ENCODE measurements at places on chromosomes 7 and 10.
A peak's percentile ranks its signal among the peaks of the same experiment; 100 is the strongest.

GRCh38 chr7:107196834-107197610, 28.2 kb downstream of the HBP1 start:
- no peak for DNase-seq

- DNase-seq: no peak
These were observed 12.6 kb downstream of the MYPN start for GRCh38 chr10:68121852-68122251.

DNA sequence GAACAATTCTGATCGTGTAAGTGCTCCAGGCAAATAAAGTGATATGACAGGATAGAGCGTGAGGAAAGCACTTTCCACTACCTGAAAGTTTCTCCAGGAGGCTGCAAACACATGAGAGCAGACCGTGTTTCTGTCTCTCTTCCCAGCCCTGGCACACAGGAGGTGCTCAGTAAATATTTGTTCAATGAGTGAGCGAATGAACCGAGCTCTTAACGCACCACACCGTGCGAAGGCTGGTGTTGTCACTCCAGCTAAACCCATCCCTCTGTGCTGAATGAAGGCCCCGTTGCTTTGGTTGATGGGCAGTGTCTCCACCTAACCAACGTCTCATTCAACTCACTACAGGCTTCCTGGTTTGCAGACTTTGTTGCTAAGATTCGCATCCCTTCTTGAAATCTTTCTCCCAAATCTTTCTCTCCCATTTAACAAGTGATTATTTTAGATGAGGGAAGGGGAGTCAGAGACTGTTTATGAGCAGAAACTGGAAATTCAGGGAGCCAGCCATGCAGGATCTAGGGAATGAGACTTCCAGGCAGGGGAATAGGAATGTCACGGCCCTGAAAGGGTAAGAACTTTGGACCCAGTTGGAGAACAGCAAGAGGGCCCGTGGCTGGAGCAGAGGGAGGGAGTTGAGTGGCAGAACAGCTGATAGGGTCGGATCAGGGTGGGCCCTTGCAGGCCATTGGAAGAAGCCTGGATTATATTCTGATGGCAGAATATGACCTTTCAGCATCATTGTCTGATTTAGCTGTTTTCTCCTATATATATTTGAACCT, 282.6 kb downstream of the CAMK1D start:
- DNase-seq: no peak

- DNase-seq: no peak
These were observed 44.9 kb downstream of the BEND7 start for GRCh38 chr10:13483951-13484350.

DNA sequence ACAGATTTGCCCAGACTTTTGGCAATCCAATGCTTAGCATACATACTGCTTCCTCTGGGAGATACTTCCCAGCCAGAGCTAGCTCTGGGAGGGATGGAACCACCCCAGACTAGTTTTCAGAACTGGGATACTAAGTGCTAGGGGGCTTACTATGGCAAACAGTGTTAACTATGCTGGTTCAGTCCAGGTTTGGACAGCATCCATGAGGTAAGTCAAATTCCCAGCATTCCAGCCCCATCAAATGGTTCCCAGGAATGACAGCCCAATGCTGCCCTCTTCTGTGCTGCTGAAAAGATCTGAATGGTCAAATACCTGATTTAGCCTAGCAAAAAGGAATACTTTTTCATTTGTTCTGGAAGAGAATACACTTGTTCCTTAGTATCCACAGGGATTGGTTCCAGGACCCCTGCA, 141.7 kb upstream of the CCDC6 start:
- peak; percentile 18 for DNase-seq

DNA sequence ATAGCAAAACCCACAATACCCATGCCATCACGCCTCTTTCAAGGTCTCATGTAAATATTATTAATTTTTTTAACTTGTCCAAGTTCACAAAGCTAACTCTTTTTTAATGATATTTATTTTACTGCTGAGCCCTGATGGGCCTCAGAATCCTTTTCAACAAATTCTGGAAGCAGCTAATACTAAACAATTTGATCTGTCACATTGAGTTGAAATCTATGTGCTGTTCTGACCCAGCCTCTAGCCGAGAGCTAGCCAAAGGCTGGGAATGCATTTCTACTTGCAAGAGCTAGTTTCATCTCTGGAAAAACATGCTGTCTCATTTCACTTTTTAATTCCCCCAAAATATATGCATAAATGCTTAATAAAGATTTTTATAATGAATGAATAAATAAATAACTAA, 47.9 kb downstream of the TFAM start:
- no peak for DNase-seq

DNA sequence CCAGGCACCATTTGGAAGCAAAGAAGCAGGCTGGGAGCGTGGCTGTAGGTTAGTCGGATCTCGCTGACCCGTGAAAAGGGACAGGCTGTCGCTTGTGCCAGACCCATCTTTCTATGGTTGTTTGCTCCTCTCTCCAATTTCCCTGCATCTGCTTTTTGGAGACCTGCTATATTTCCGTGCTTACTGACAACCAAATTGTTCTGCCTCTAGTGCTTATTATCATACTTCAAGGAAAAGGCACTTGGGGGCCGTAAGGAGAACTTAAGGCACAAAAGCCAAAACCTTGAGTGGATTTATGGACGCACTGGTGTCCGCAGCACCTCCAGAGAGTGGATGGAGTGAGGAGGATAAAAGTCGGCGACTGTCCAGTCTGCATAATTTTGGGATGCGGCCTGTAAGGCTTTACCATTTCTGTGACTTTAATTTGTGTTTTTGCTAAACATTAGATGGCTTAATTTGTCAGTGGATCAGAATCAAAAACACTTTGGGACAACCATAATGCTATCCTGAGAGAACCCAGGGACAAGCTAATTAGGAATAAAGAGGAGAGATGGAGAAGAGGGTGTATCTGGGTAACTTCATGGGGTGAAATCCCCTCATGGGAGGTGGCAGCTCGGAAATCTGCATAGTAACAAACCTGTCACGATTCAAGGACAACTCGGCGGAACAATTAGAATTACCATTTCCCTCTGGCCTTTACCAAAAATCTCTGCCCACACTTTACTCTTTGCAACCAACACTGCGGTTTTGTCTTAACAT, 206.7 kb downstream of the HDAC9 start:
- no peak for DNase-seq

- DNase-seq: peak; percentile 8
These were observed 285.6 kb downstream of the HGF start for GRCh38 chr7:81484261-81484660.

- no peak for DNase-seq
These were observed 993 bp upstream of the SND1 start for GRCh38 chr7:127650847-127651555.

GRCh38 chr7:95960706-95961244, 188.4 kb downstream of the DYNC1I1 start:
- no peak for DNase-seq

DNA sequence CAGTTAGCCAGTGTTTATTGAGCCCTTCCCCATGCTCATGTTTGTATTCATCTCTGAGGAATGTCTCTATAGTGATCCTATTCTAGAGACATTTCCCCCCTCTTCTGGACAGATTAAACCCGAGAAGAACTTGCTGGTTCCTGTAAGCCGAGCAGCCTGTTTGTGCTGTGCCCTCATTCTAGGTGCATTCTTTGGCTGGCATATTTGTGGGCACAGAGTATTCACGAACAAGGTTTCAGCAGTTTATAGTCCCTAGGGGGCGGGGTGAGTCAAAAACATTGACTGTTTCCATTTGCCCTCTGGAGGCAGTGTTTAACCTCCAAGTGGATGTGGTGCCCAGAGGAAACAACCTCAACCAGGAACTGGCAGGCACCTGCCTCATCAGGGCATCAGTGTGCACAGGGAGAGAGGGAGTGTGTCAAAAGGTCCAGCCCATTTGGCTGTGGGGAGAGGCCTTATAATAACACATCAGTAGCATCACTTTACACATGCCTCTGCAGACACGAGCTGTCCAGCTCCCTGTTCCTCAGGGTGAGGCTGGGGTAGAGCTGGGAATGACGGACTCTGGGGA, 273.3 kb upstream of the LRGUK start:
- DNase-seq: peak; percentile 1

DNA sequence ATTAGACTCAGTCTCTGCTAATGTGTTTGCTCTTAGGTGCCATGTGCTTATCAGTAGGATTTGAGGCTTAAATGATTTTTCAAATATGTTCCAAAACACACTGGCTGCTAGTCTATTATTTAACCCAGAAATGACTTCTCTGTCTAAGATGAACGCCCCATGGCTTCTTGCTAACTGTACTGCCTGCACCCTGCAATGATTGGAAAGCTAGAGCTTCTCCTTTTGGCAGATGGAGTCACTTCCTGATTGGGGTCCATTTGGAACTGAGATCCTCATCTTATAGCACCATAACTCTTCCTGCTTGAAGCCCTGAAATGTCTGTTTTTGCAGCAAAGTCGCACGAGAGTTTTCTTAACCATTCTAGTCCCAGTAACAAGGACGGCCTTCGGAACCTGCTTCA, 186.5 kb upstream of the ADO start:
- no peak for DNase-seq

DNA sequence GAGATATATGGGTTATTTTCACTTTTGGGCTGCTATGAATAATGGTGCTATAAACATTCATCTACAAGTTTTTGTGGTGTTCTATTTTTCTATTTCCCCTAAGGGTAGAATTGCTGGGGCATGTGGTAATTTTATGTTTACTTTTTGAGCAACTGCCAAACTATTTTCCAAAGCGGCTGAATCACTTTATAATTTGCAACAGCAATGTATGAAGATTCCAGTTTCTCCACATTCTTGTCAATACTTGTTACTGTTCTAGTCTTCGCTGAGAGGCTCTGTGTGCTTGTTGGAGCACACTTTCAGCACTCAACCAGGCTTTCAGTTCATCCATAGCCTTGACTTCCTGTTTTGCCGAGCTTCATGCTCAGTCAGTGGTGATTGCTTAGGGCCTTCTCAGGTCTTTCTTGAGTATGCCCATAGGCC, 39.0 kb downstream of the ADK start:
- DNase-seq: no peak

GRCh38 chr7:27046854-27047549, 48.8 kb downstream of the HOXA1 start:
- DNase-seq: no peak

- no peak for DNase-seq
These were observed 25.7 kb upstream of the GRB10 start for GRCh38 chr7:50808282-50808888.

- DNase-seq: no peak
These were observed 8.9 kb downstream of the AGFG2 start for GRCh38 chr7:100547872-100548271.

GRCh38 chr10:120474956-120475355, 17.9 kb downstream of the PLPP4 start:
- DNase-seq: no peak

- DNase-seq: no peak
These were observed 33.3 kb upstream of the MNX1 start for GRCh38 chr7:157043745-157044144.

DNA sequence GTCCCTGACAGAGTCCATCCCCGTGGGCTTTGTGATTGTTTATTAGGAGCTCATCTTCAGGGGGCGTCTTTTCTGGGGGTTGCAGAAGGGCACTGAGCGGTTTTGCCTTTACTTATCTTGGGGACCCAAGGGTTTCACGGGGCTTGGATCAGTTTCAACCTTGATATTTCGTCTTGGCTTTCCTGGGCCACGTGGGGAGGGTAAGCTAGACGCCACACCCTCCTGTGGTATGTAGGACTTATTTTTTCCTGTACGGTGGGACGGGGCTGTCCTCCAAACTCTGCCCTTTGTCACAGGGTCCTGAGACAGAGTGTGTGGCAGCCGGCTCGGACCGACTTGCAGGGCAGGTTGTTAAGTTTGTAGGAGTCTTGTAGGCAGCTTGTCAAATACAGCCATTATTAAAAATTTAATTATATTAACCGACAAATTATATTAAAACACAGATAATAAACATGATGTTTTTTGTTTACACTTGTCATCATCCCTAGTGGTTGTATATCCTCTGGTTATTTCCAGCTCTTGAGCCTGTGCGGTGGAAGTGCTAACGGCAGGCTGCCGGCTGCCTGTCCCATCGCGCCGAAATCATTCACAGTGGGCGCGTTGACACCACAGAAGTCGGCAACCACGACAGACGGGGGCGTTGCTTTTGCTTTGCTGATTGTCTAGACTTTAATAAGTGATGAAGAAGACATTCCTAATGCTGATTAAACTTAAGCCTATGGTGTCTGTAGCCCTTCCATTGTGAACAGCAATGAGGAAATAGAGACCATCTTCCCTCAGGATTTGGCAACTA, 193.2 kb downstream of the DNAJB6 start:
- no peak for DNase-seq

- no peak for DNase-seq
These were observed 99.8 kb upstream of the GJD4 start for GRCh38 chr10:35505241-35505873.

- DNase-seq: no peak
These were observed 1.5 kb downstream of the POLD2 start for GRCh38 chr7:44121761-44122420.

DNA sequence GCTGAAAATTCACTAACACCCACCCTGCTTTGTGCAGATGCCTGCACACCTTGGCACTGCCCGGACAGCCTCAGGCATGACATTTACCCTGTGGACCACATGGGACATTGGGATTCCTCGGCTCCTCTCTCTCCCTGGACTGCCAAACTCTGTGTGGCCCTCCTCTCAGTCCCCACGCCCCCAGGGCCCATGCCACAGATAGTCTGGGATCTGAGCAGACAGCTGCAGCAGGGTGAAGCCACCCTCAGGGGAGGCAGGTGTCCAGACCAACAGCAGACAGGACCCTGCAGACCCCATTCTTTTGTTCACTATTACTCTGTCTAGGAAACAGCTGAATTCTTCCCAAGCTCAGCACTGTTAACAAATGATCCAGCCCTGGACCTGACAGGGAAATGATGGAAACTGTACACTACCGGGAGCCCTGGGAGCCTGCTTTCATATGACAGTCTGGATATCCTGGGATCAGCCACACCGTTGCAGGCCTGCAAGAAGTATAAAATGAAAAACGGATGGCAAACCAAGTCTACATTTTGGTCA, 83.4 kb downstream of the VOPP1 start:
- DNase-seq: no peak

GRCh38 chr7:81626008-81626407, 143.8 kb downstream of the HGF start:
- no peak for DNase-seq

DNA sequence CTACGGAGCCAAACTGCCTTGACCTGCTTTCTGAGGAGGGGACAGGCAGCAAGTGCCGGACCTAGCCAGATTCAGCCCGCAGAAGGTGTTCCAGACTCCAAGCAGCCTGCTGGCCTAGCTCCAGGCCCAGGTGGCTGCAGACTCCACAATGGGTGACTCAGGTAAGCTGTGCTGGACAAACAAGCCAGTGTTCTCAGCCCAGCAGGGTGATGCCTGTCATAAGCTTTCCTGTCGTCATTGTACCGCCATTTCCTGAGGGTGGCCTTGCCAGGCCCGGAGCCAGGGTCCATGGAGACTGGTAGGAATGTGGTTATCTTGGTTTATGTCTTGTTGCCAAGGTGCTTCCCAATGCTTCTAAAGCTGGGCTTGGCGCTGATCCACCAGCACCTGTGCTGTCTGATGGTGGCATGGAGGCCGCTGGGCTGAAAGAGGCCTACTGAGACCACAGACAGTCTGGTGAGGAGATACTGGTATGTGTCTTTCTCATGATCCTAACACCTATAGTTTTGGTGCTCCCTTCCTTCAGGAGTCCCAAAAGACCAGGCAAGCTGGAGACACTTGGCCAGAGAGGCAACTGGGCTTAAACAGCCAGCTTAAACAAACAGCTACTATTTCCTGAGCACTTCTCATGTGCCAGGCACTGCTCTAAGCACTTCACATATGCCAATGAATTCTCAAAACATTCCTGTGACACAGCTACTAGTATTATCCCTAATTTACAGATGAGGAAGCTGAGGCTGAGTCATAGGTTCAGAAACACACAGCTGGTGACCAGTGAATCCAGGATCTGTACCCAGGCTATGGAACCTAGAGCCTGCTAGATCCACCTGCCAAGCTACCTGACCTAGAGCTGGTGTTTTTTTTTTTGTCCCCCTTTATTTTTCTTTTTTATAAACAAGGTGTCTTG, 42.0 kb downstream of the ZC3HC1 start:
- no peak for DNase-seq

Data from midbrain (tissue), 1 donor.